Breast epithelium (tissue), 4 donors: ENCODE measurements at places on chromosomes 5 and 9. TPM values are rescaled to one million over a fixed set of nuclear protein-coding genes. Genes with fewer than 3 reads are reported as not detected.
A peak's percentile ranks its signal among the peaks of the same experiment; 100 is the strongest.

DNA sequence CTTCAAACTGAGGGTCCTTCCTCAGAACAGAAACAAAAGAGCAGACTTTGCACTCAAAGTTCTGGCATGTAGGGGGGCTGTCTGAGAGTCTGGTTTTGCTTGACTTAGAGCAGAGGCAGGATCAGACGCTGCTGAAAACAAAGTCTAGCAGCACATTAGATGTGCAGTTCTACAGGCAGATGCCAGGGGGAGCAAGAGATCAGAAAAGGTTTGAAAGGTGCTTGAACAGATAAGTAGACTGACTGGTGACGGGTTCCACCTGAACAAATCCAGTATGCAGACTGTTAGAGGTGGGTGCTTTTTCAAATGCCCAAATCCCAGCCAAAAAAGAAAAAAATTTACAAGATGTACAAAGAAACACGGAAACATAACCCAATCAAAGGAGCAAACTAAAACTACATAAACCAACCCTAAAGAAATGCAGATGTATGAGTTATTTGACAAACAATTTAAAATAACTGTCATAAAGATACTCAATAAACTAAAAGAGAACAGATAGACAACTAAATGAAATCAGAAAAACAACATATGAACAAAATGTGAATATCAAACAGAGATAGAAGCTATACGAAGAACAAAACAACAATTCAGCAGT is 194.7 kb upstream of the FREM1 start:
- H3K4me3 ChIP-seq: no peak overlapping the region
- H3K27me3 ChIP-seq: no peaks in the 10 kb centered on the region
- H3K36me3 ChIP-seq: no peaks in the 10 kb centered on the region
- no peaks in the 10 kb centered on the region for H3K4me1 ChIP-seq
- H3K27ac ChIP-seq: no peak overlapping the region

GRCh38 chr5:180803181-180804128 is 849 bp upstream of the MGAT1 start:
- DNase-seq: no peak
- H3K27me3 ChIP-seq: no peaks in the 10 kb centered on the region
- peak overlapping the region; percentile 64 for H3K4me3 ChIP-seq
- peak overlapping the region; percentile 96 for H3K27ac ChIP-seq
- H3K4me1 ChIP-seq: peaks cover 23% of the 10 kb centered on the region
- no peaks in the 10 kb centered on the region for H3K36me3 ChIP-seq

DNA sequence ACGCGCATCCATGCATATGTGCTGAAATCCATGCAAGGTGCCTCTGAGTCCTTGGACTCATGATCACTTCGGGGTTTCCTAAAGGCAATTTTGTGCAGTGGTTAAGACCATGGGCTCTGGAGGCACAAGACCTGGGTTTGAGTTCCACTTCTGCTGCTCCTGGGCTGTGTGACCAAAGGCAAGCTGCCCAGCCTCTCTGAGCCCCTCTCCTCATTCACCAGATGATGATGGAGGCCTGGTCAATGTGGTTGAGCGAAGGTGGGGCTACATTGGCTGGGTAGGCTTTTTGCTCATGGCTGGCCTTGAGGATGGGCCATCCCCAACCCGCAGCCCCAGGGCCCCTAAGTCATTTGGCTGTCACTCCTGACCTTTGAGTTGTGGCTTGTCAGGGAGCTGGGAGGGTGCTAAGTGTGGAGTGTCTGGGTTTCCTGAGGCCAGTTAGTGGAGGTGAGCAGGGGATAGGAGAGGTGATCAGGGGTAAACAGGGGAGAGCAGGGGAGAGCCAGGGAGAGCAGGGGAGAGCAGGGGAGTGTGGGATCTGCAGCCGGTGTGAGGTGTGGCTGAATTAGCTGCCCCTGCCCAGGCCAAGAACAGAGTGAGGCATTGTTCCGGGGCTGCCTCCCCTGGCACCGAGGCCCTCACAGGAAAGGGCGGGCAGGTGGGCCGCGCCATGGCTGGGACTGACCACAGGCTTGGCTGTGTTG is 64.6 kb upstream of the SYNPO start:
- H3K4me1 ChIP-seq: no peaks in the 10 kb centered on the region
- no peak overlapping the region for H3K27ac ChIP-seq
- H3K36me3 ChIP-seq: no peaks in the 10 kb centered on the region
- no peak overlapping the region for H3K4me3 ChIP-seq
- H3K27me3 ChIP-seq: no peaks in the 10 kb centered on the region

- peaks cover 19% of the 10 kb centered on the region for H3K4me1 ChIP-seq
- DNase-seq: no peak
- peak overlapping the region; percentile 61 for H3K27ac ChIP-seq
- no peaks in the 10 kb centered on the region for H3K27me3 ChIP-seq
- no peaks in the 10 kb centered on the region for H3K36me3 ChIP-seq
These were observed 50.0 kb upstream of the RNU6ATAC start for GRCh38 chr9:134214386-134214765.

DNA sequence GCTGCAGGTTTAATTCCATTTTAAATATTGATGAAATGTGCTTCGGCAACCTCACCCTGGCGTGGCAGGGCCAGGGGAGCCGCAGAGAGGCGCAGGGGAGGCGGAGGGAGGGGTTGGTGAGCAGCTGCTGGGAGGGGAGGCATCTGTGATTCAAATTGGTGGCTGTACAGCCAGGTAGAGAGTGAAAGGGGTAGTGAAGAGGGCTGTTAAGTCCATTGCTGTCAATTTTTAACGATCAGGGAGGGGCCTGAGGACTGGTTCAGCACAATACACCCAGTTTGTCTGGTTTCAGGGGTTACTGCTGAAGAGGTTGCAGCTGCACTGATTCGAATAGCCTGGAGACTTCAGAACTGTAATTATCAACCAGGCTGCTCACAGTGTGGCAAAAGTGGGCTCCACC is 31.3 kb downstream of the LHX6 start:
- no peaks in the 10 kb centered on the region for H3K36me3 ChIP-seq
- no peak overlapping the region for H3K27ac ChIP-seq
- H3K27me3 ChIP-seq: no peaks in the 10 kb centered on the region

GRCh38 chr5:100676817-100677631 is 141.8 kb downstream of the FAM174A start:
- H3K4me3 ChIP-seq: no peak overlapping the region
- DNase-seq: no peak
- H3K27me3 ChIP-seq: no peaks in the 10 kb centered on the region
- H3K27ac ChIP-seq: no peak overlapping the region

GRCh38 chr5:98771382-98772109 is 1.9 kb upstream of the RGMB start:
- peak overlapping the region; percentile 82 for H3K27ac ChIP-seq
- no peak for DNase-seq
- H3K36me3 ChIP-seq: no peaks in the 10 kb centered on the region

GRCh38 chr5:36683821-36684434 is 77.5 kb downstream of the SLC1A3 start:
- H3K27me3 ChIP-seq: no peaks in the 10 kb centered on the region
- H3K4me1 ChIP-seq: no peaks in the 10 kb centered on the region
- no peaks in the 10 kb centered on the region for H3K36me3 ChIP-seq
- no peak overlapping the region for H3K4me3 ChIP-seq
- H3K27ac ChIP-seq: no peak overlapping the region
- DNase-seq: no peak

- H3K4me3 ChIP-seq: no peak overlapping the region
- no peak overlapping the region for H3K27ac ChIP-seq
- H3K36me3 ChIP-seq: no peaks in the 10 kb centered on the region
- no peaks in the 10 kb centered on the region for H3K27me3 ChIP-seq
- no peak for DNase-seq
- no peaks in the 10 kb centered on the region for H3K4me1 ChIP-seq
These were observed 267.0 kb upstream of the TYRP1 start for GRCh38 chr9:12425878-12426864.

GRCh38 chr9:84947412-84947972 is 278.0 kb downstream of the NTRK2 start:
- H3K4me3 ChIP-seq: no peak overlapping the region
- no peaks in the 10 kb centered on the region for H3K4me1 ChIP-seq
- H3K36me3 ChIP-seq: no peaks in the 10 kb centered on the region
- no peaks in the 10 kb centered on the region for H3K27me3 ChIP-seq
- no peak for DNase-seq

GRCh38 chr5:91098541-91098940 is 284.6 kb downstream of the ARRDC3 start:
- no peaks in the 10 kb centered on the region for H3K36me3 ChIP-seq
- H3K4me3 ChIP-seq: no peak overlapping the region
- H3K4me1 ChIP-seq: no peaks in the 10 kb centered on the region
- H3K27me3 ChIP-seq: no peaks in the 10 kb centered on the region
- H3K27ac ChIP-seq: no peak overlapping the region

DNA sequence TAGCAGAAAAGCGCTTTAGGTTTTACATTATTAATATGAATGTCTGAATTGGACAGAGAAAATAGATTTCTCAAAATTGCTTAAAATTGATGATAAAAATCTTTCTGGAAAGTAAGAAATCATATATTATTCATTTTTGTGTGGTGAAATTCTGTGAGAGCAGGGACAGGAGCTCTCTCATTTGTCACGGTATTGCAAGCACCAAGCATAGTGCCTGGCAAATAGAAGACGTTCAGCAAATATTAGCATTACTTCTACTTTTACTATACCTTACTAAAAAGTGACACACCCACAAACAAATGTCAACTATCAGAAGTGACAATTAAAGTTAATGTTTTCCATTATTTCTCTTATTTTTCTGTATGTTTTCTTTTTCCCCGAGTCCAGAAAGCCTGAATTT is 69.1 kb downstream of the XRCC4 start:
- no peak for DNase-seq
- no peaks in the 10 kb centered on the region for H3K36me3 ChIP-seq
- no peaks in the 10 kb centered on the region for H3K4me1 ChIP-seq
- H3K4me3 ChIP-seq: no peak overlapping the region

DNA sequence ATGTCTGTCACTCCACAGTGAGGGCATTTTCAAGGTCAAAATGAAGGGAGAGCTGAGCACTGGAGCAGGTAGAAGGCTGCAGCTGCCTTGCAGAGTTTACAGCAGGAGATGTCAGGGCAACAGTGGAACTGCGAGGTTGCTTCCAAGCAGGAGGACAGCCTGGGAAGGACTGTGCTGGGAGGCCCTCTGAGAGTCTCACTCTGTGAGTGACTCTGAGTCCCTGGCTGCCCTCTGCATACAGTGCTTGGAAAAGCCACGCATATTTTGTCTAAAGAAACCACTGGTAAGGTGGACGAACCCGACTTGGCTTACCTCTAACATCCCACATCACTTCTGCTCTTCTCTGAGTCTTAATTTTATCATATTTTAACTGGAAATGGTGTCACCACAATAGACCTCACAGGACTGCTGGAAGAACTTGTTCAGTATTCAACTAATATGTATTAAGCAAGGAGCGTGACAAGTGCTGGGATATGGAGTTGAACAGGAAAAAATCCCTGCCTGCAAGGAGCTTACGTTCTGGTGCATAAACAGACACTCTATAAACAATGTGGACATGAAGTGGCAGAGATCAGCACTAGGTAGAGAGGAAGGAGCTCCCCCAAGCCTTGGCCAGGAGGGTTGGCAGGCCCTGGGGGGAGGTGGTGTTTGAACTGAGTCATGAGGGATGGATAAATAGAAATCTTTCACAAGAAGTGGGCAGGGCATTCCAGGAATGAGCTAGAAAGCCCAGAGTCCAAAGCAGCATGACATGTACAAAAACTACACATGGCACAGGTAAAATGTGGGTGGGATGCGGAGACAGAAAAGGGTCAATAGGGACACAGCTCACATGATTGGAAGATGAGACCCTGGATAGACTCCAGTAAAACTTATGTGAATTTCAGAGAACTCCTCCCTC is 64.0 kb upstream of the FOXE1 start:
- no peak overlapping the region for H3K27ac ChIP-seq
- H3K4me1 ChIP-seq: no peaks in the 10 kb centered on the region
- H3K36me3 ChIP-seq: no peaks in the 10 kb centered on the region
- DNase-seq: no peak
- H3K4me3 ChIP-seq: no peak overlapping the region
- H3K27me3 ChIP-seq: no peaks in the 10 kb centered on the region

DNA sequence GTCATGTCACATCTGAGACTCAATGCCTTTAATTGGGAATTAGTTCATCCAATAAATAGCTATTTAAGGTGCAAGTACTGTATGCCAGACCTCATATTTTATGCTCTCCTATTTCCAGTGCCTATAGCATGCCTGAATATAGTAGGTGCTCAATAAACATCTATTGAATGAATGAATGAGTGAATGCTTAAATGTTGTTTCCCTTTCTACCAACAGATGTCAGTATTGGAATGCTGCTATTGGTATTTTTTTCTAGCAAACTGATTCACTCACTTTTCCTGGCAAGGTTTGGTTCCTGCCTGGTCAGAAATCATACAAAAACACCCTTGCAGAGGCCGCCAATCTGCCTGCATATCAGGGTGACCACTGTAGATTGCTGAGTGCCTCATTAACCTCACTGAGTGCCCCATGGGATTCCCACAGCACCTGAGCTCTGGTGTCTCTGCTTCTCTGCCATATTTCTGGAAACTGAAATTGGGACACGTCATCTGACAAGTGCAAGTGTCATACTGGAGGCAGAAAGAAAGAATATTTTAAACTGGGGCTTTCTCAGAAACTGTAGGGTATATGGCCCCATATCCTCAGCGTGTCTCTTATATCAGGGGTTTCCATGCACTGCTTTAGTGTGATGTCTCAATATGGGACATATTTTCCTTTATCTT is 359.7 kb downstream of the TRIM32 start:
- H3K27ac ChIP-seq: no peak overlapping the region
- no peaks in the 10 kb centered on the region for H3K27me3 ChIP-seq
- H3K4me3 ChIP-seq: no peak overlapping the region
- H3K36me3 ChIP-seq: no peaks in the 10 kb centered on the region

DNA sequence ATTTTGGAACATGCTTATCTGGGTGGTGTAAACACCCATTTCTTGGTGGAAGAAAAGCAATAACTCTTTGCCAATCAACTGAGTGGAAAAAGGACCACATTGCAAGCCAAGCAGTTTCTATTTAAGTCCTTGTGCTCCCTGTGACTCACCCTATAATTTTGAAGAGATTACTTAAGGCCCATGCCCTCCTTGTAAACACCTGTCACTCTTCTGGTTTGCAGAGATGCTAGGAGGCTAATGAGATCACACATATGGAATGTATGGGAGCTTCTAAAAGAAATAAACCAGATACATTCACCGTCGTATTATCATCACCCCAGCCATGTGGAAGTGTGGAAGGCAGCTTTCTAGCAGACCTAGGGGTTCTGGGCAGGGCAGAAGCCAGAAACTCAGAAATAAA is 337.1 kb downstream of the GADD45G start:
- H3K4me1 ChIP-seq: no peaks in the 10 kb centered on the region
- H3K27me3 ChIP-seq: peaks cover 11% of the 10 kb centered on the region
- no peak overlapping the region for H3K4me3 ChIP-seq

GRCh38 chr5:150758203-150758530 is 650 bp downstream of the DCTN4 start:
- peak overlapping the region; percentile 91 for H3K27ac ChIP-seq
- H3K36me3 ChIP-seq: no peaks in the 10 kb centered on the region
- DNase-seq: no peak
- no peaks in the 10 kb centered on the region for H3K27me3 ChIP-seq
- no peaks in the 10 kb centered on the region for H3K4me1 ChIP-seq

The ANKRD20A1 gene
- total RNA-seq: 2.2 TPM

The SLC36A2 gene
- 0.16 TPM for total RNA-seq

The GAS1 gene
- total RNA-seq: 79.8 TPM

The EIF4E1B gene
- total RNA-seq: not detected

The SLIT3 gene
- total RNA-seq: 103 TPM

The TMEM215 gene
- not detected for total RNA-seq

The CHSY3 gene
- 3.7 TPM for total RNA-seq
